ENCODE measurements at places on chromosomes 5 and 9.

- DNase-seq, result peak; percentile 15
Observed at GRCh38 chr5:59126708-59127573, 544.1 kb downstream of the RAB3C start.

GRCh38 chr5:144485540-144485939 lies 314.9 kb downstream of the KCTD16 start:
- no peak for DNase-seq

- DNase-seq, result no peak
Observed at GRCh38 chr5:59746241-59746765, 147.2 kb downstream of the PDE4D start.

- peak; percentile 24 for DNase-seq
Observed at GRCh38 chr9:111983484-111983908, 86.9 kb downstream of the UGCG start.

DNA sequence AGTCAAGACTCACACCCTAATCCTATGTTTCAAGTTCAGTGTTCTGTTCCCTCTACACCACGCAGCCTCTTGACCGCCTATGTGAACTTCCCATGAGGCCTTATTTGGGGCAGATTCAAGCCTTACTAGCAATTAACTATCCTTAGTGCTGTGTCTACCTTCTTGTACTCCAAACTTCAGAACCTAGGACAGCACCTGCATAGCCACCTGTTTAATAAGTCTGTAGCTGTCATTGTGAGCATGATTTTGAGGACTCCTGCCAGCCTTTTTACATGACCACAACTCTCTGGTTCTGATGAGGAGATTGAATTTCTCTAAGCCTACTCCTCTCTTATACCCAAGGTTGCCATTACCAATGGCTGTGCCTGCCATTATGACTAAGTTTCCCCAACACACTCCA lies 50.8 kb upstream of the PCSK1 start:
- no peak for DNase-seq

- DNase-seq, result no peak
Observed at GRCh38 chr5:116370149-116370548, 204.5 kb downstream of the SEMA6A start.

- no peak for DNase-seq
Observed at GRCh38 chr5:26295541-26295940, 742.8 kb downstream of the CDH9 start.

- no peak for DNase-seq
Observed at GRCh38 chr9:17315341-17315740, 180.5 kb downstream of the CNTLN start.

DNA sequence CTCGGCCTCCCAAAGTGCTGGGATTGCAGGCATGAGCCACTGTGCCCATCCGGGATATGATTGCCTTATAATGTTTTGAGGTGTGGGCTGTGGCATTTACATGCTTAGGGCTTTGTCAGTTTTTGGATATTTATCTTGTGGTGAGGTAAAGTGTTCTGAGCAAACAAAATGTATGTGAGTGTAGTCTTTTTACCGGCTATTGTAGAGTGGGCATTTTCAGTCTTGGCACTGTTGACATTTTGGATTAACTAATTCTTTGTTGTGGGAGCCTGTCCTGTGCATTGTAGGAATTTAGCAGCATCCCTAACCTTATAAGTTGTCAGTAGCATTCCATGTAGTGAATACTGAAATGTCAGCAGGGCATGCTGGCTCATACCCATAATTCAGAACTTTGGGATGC lies 21.6 kb downstream of the G3BP1 start:
- no peak for DNase-seq

DNA sequence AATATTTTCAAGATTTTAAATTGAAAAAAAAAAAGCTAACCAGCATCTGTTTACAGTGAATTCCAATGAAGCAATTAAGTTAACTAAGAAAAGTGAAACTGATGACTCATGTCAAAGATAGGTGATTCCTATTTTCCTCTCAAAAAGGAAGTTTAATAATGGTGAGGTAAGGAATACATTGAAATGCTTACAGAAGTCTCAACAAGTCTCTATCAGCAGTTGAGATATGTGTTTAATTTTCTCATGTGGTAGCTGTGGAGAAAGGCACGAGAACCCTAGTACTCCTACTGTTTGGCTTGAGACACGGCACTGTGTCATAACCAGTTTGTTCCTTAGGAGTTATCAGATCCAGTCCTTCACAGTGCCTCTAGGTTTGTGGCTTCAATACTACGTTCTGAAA lies 114.5 kb downstream of the SLC25A46 start:
- DNase-seq, result no peak

GRCh38 chr9:26956860-26957233 lies 635 bp downstream of the IFT74 start:
- DNase-seq, result no peak

- no peak for DNase-seq
Observed at GRCh38 chr5:122879076-122879475, 33.7 kb downstream of the SNX24 start.

- DNase-seq, result no peak
Observed at GRCh38 chr5:78699552-78700153, 51.1 kb upstream of the LHFPL2 start.

GRCh38 chr9:132194508-132194907 lies 32.6 kb downstream of the NTNG2 start:
- DNase-seq, result no peak

DNA sequence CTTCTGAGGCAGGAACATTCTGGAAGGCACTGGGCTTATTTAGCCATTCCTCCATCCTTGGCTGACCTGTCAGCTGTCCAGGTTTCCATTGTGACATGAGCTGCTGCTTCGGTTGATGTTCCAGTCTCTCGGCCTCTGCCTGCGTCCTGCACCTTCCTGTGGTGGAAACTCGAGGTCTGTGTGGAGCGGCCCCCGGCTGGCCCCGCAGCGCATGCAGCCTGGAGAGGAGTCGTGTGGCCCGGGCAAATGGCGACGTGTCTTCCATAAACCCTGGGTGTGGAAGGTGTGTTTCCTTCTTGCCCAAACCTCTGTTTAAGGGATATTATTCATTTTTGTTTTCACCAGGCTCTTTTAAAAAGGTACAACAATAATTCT lies 36.5 kb upstream of the SLC9A3 start:
- no peak for DNase-seq

DNA sequence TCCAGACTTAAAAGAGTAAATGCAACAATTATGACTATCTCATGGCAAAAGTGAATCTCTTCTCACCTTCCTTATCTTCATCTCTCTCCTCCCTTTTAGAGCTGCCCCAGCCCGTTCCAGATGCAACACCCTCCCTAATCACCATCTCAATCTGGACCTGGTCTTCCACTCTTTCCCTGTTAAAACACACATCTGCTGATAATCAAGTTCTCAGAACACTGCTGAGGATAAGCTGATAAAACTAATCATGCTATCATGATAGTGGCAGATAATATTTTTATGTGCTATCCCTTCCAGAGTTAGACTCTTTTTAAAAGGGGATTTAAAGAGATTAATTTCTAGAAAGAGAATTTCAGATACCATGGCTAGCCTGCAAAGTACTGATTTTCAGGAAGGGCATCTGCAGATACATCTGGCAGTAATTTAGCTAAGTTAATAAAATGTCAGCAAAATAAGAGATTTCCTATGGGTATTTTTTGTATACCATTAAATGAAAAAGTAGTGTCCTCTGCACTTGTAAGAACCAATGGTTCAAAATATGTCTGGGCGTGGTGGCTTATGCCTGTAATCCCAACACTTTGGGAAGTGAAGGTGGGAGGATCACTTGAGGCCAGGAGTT lies 17.2 kb downstream of the SGTB start:
- no peak for DNase-seq

GRCh38 chr5:88930335-88930734 lies 47.4 kb upstream of the MEF2C start:
- DNase-seq, result no peak

- DNase-seq, result no peak
Observed at GRCh38 chr9:127502706-127503378, 51.5 kb downstream of the LRSAM1 start.

DNA sequence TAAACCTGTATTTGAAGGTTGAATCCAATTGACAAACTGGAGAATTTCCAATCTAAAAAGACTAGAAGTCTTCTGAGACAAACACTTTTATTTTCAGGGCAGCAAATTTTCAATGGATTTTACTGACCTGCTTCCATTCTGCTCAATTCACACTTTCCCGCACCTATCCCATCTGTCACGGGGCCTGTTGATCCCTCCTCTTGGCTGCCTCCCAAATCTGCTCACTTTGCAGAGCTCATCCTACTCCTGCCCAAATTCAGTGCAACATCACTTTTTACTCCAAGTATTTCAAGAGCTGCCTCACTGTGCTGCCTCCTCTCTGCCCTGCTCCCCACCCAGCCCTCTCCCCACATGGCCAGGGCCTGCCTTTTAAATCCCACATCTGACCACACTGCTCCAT lies 35.1 kb downstream of the GOLM1 start:
- DNase-seq, result no peak

DNA sequence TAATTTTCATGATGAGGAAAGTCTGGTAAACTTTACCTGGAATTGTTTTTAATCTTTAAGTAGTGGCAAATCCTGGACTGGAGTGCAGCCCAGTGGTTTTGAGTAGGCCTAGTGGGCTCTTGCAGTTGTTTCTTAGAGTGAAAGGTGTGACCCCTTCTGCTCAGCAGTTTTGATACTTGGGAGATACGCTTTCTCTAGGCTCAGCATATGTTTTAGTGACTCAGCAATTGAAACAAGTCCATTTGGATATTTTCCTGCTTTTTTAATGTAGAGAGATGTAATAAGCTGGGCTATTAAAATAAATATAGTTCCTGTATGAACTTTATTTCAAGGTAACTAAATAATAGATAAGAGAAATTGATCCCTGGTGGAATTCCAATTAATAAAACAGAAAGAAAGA lies 6.0 kb downstream of the POLR3G start:
- no peak for DNase-seq

DNA sequence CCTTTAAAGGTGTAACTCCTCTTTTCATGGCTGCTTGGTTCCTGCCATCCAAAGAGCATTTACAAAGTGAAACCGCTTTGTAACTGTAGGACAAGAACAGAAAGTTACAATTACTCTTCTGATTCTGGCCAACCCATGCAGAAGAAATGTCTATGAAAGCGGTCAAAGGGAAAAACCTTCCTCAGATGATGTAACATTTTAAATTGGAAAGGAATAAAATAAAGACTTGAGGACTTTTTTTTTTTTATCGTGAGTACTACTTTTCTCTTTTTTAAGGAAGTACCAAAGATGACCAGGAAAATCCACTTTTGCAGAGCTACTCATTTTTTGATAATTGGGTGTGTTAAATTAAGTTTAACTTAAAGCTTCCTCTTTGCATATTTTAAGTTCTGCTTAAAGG lies 13.0 kb upstream of the C9orf72 start:
- DNase-seq, result no peak

GRCh38 chr5:148829734-148830133 lies 3.3 kb downstream of the ADRB2 start:
- no peak for DNase-seq

- DNase-seq, result no peak
Observed at GRCh38 chr9:4287386-4287785, 12.5 kb downstream of the GLIS3 start.

DNA sequence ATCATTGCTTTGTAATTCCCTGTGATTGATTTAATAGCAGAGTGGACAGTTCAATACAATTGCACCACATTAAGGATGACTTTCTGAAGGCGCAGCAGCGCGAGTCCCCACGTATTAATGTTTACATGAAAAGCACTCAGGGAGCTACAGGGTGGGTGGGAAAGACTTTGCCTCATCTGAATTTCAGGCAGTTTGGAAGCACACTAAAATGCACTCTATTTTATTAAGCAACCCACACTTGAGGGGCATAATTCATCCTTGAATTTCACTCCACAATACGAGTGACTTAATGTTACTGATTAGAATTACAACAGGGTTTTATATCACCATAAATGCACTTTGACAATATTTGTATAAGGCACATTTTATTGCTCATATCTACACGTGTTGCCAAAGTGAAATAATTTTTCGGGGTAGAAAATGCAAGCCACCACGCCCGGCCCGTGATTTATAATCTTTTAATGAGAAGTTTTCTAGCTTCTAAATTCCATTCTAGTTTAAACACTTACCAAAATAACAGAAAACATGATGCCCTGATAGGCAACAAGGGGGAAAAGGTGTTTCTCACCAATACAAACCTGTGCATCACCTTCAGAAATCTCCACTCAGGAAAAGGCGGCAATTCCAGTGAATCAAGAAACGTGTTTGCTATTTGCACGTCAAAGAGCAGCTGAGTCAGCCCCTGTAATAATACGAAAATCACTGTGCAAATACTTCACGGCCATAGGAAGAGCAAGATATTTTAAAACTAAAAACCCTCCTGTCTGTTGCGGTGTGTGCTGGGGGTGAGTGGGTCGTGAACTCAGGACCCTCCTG lies 40.5 kb downstream of the IRX4 start:
- DNase-seq, result no peak

DNA sequence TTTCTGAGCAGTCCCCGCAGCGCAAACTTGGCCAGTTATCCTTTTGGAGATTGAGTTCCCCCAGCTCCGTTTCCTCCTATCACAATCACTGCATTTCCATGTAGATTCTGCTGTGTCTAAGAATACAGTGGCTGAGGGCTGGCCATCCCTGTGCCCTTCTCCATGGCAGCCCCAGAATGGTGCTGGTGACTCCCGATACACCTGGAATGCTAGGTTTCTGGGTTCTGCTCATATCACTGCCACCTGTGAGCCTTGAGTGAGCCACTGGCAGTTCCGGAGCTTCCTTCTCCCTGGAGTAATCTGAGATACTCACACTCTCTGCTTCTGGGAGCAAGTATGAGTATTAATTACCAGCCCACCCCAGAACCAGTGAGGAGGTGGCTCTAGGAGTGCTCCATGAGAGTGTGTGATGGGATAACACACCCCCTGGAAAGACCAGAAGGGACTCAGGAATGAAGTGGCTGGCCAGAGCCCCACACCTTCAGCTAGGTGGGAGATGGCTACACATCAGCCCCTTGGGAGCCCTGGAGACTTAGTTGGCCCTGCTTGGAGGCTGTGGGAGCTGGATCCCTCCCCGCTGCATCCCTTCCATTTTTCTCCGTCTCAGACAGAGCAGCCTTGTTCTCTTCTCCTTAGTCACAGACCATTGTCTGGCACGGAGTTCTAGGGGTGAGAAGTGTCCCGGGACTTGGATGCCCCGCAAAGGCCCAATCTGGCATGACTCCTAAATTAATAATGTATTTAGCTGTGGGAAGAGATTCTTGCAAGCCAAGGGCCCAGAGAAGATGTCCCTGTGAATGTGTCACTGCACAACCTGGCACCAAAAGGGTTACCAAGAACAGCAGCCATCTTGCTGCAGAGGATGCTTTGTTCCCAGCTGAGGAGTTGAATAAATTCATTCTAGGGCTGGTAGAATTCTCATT lies 4.9 kb downstream of the PCDHGC5 start:
- peak; percentile 76 for DNase-seq
